ENCODE measurements at places on chromosomes 5 and 9. TPM values are rescaled to one million over a fixed set of nuclear protein-coding genes. Genes with fewer than 3 reads are reported as not detected.

The LCN1 gene
- not detected for total RNA-seq

DNA sequence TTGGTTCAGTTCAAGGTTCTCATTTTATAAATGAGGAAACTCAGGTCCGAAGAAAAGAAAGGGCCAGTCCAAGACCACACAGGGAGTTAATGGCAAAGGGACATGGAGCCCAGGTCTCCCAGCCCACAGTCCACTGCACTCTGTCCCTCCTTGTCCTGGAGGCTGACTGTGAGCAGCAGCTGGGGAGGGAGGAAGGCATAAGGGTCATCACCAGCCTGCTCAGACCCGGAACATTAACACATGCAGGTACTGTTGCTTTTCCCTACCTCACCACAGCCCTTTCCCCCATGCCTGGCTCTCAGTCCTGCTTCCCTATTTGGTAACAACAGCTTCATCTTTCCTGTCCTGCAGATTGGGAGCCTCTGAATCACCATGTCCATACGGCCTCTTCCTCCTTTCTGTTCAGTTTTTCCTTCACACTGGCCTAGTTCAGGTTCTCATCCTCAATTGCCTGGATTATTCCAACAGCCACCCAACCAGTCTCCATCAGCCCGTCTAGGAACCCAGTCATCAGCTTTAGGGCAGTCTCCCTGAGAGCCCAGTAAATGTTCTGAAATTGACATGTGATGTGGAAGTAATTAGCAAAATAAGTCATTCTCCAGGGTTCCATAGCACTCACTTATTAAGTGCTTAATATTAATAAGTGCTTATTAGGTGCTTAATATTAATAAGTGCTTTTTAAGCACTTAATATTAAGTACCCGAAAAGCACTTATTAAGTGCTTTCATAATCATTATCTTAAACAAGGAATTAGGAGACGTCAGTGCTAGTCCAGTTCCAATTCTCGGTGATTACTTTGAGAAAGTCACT lies 4.3 kb downstream of the GPX3 start:
- peaks cover 88% of the 10 kb centered on the region for H3K4me1 ChIP-seq
- no peak overlapping the region for H3K4me3 ChIP-seq
- DNase-seq, result no peak
- peak overlapping the region; percentile 94 for H3K27ac ChIP-seq
- no peaks in the 10 kb centered on the region for H3K27me3 ChIP-seq

- H3K4me3 ChIP-seq, result no peak overlapping the region
- H3K36me3 ChIP-seq, result no peaks in the 10 kb centered on the region
- H3K27ac ChIP-seq, result no peak overlapping the region
- no peak for DNase-seq
- H3K27me3 ChIP-seq, result no peaks in the 10 kb centered on the region
Observed at GRCh38 chr5:101637599-101637998, 658.5 kb downstream of the SLCO4C1 start.

DNA sequence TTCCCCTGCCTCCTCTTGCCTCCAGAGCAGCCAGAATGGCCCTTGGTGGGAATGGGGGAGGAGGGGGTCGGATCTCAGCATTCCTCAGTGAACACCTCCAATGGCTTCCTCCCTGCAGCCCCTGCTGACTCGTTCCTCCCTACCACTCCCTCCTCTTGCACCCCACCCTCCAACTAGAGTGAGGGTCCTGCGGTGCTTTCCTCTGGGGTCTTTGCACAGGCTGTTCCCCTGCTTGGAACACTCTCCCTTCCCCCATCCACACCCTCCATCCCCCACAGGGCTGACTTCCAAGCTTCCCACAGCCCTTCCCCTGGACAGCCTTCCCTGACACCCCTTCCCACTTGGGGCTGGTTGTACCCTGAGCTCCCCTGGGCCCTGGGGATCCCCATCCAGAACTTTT lies 70.4 kb upstream of the NEK6 start:
- no peak overlapping the region for H3K4me3 ChIP-seq
- no peaks in the 10 kb centered on the region for H3K27me3 ChIP-seq
- H3K4me1 ChIP-seq, result no peaks in the 10 kb centered on the region
- no peaks in the 10 kb centered on the region for H3K36me3 ChIP-seq
- no peak for DNase-seq

DNA sequence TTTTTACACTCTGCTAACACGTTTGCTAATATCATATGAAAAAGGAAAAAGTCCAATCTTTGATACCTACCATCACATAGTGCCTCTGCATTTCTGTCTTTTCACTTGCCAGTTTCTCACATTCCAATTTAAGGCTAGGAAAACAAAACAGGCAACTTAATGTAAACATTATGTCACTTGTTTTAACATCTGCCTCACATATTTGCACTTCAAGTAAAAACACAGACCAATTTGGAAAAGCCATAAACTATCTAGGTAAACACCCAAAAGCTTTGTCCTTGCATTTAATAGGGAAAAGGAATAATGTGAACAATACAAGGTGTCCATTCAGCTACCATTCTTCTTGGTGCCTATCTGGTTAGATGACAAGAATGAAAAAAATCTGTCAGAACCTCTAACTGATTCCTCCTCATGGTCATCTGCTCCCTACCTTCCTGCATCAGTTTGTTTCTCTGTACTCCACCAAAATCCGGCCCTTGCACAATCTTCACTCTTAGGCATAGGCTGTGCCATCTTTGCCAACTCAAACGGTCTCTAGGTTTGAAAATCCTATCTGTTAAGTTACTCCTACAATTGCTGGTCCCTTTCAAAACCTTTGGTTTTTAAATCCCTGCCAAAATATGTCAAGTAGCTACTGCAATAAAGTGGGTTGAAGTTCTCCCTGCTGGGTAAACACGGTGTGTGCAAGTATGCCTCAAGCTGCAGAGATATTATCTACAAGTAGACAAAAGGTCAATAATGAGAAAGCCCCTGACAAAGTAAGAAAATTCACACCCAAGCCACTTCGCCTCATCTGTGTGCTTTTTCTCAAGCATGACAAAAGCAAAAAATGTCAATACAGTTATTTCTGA lies 3.4 kb downstream of the TLE1 start:
- peak overlapping the region; percentile 87 for H3K27ac ChIP-seq
- peak overlapping the region; percentile 85 for H3K4me3 ChIP-seq
- no peaks in the 10 kb centered on the region for H3K36me3 ChIP-seq
- H3K27me3 ChIP-seq, result no peaks in the 10 kb centered on the region

- no peaks in the 10 kb centered on the region for H3K4me1 ChIP-seq
- H3K36me3 ChIP-seq, result no peaks in the 10 kb centered on the region
- no peaks in the 10 kb centered on the region for H3K27me3 ChIP-seq
- H3K27ac ChIP-seq, result no peak overlapping the region
Observed at GRCh38 chr5:123681061-123681460, 169.1 kb downstream of the CSNK1G3 start.

- H3K27me3 ChIP-seq, result no peaks in the 10 kb centered on the region
- no peak for DNase-seq
- H3K36me3 ChIP-seq, result no peaks in the 10 kb centered on the region
- no peak overlapping the region for H3K4me3 ChIP-seq
- peaks cover 9% of the 10 kb centered on the region for H3K4me1 ChIP-seq
- H3K27ac ChIP-seq, result no peak overlapping the region
Observed at GRCh38 chr5:68134033-68134668, 81.4 kb upstream of the PIK3R1 start.

GRCh38 chr5:168691891-168692290 lies 112.7 kb upstream of the PANK3 start:
- no peaks in the 10 kb centered on the region for H3K36me3 ChIP-seq
- peaks cover 9% of the 10 kb centered on the region for H3K4me1 ChIP-seq
- H3K4me3 ChIP-seq, result no peak overlapping the region
- DNase-seq, result no peak
- H3K27ac ChIP-seq, result no peak overlapping the region
- H3K27me3 ChIP-seq, result no peaks in the 10 kb centered on the region

Data from vagina (tissue), 2 donors.